Stimulated activated CD8-positive, alpha-beta memory T cell treated with anti-CD3 and anti-CD28 coated beads, Interleukin-2, amount 100 ng/mL, for 1 hour (primary cell): ENCODE measurements at places on chromosomes 7 and 10.

GRCh38 chr7:17706734-17707133 lies 233.6 kb downstream of the SNX13 start:
- no peak for DNase-seq

- no peak for DNase-seq
These were observed 187.9 kb upstream of the IMMP2L start for GRCh38 chr7:111750228-111750627.

DNA sequence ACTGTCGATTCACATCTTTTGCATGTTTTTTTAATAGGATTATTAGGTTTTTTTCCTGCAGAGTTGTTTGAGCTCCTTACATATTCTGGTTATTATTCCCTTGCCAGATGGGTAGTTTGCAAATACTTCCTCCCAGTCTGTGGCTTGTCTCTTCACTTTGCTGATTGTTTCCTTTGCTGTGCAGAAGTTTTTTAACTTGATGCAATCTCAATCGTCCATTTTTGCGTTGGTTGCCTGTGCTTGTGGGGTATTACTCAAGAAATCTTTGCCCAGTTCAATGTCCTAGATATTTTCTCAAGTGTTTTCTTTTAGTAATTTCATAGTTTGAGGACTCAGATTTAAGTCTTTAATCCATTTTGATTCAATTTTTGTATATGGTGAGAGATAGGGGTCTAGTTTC lies 95.4 kb downstream of the TBXAS1 start:
- DNase-seq, result no peak

DNA sequence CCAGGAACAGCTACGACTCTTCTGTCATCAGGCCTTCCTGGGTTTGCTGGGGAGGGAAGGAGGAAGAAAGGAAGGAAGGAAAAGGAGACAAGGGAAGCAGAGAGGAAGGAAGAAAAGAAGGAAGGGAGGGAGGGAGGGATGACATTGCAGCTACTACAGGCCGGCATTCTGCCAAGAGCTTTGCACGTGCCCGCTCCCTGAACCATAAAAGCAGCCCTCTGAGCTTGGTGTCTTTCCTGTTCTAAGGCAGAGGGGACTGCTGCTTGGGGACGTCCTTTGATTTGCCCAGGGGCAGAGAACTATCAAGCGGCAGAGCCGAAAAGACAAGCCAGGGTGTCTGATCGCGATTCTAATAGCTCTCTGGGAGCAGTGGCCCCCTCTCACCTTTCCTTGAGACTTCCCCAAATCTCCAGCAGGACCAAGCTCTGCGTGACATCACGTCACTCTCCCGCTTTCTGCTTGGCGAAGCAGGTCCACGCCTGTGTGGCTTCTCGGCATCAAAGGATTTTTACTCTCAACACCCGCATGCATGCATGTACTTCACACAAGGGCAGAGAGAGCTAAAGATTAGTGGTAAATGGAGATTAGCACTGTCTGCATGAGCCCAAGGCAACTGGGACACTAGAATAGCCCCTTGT lies 167.8 kb upstream of the AUTS2 start:
- no peak for DNase-seq

GRCh38 chr10:88278912-88279311 lies 304.2 kb downstream of the RNLS start:
- DNase-seq, result no peak

GRCh38 chr7:8817448-8818036 lies 384.1 kb downstream of the NXPH1 start:
- DNase-seq, result no peak

DNA sequence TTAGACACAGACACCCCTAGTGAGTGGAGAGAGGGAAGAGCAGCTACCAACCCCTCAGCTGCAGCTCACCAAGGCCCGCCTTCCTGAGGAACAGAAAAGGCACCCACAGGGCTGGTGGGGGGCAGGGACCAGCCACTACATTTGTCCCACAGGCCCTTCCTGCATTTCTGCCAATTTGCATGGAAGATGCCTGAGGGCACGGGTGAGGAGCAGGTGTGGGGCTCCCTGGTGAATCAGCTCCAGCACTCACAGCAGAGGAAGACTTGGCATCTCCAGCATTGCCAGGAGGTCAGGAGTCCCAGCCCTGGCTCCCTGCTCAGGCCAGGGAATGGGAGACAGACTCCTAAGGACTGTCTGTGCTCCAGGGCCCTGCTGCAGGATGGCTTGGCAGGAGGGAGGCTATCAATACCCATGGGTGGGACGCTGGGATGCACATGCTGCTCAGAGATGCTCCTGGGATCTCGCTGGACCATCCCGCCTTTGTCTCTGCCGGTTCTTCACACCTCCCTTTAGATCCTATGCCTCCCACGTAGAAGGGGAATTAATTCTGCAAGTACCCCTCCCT lies 109.7 kb downstream of the SLIT1 start:
- no peak for DNase-seq

- DNase-seq, result no peak
These were observed 227.1 kb downstream of the DYNC1I1 start for GRCh38 chr7:95999481-95999880.

GRCh38 chr7:32071466-32072091 lies 1.4 kb upstream of the PDE1C start:
- DNase-seq, result no peak

GRCh38 chr7:42734568-42734967 lies 177.3 kb downstream of the C7orf25 start:
- DNase-seq, result no peak

- no peak for DNase-seq
These were observed 84.7 kb upstream of the DKK1 start for GRCh38 chr10:52229291-52229931.

- no peak for DNase-seq
These were observed 145.6 kb downstream of the CCDC71L start for GRCh38 chr7:106515321-106515720.

- no peak for DNase-seq
These were observed 28.4 kb downstream of the ENTPD1 start for GRCh38 chr10:95784279-95784913.

DNA sequence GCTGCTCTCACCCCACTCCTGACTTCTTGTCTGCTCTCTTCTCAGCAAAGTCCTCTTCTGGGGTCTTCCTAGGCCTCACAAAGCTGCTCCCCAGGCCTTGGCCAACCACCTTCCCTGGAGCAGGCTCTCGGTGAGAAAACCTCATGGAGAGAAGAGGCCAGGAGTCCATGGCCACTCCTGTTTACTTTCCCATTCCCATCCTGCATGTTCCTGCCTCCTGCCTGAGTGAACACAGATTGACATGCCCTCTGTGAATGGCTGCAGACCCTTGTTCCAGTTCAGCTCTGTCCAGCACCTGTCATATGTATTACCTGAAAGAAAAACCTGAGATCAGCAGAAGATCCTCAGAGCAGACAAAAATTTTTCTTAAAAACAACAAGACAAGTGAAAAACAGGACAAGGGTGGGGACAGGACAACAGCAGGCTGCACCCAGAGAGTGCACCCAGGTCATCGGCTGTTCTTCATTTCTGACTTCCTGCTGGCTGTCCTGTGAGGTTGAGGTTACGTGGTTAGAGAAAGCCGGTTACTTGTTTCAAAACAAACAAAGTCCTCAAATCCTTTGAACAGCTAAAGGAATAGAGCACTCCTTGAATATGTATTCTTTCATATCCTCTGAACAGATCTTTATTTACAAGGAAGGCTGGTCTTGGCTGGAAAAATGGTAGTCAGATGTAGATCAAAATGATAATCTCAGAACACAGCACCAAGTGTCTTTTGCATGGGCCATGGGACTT lies 34.0 kb upstream of the DLD start:
- DNase-seq, result no peak

- DNase-seq, result no peak
These were observed 45.8 kb upstream of the SRRM3 start for GRCh38 chr7:76155938-76156337.

- no peak for DNase-seq
These were observed 335.9 kb upstream of the PLXDC2 start for GRCh38 chr10:19480353-19480752.

DNA sequence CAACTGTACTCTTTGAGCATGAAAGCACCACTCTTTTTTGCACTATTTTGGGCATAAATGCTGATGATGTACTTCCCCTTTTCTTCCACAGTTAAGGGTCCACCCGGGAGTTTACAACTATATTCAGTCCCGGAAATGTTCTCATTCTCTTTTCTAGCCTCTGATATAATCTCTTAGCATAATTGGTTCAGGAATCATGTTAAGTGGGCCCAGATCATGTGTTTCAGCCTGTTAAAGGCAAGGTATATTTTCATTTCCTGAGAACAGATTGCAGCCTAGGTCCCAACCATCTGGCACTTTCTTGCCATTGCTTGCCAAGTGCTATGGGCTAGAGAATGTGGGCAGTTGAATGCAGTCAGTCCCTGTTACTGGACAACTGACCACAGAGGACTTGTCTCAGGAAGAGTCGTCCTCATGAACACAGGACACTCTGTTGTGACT lies 111.4 kb upstream of the GLCCI1 start:
- DNase-seq, result no peak

DNA sequence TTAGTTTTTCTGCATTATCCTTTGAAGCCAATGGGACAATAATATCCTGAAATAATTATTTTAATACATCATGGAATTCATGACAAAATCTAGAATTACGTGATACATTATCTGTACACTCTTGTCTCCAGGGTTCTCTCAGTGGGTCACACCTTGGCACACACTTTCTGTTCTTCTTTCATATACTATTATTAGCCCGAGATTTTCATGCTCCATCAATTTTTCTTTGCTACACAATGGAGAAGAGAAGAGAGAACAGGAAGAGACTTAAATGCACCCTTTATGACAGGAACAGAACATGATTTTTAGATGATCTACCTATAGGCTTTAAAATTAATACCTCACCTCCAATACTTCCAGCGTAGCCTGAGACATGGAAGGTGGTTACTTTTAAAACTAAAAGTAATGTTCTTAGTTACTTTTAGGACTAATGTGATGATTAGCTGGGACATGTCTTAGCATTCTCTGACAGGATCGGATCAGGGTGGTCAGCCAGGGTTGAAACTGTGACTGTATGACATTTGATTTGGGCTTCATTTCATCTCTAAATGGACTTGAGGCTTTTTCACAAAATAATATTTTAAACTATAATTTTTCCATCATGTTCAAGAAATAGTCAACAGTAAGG lies 148.2 kb upstream of the WNT16 start:
- DNase-seq, result no peak

GRCh38 chr10:110735620-110736027 lies 91.5 kb downstream of the RBM20 start:
- DNase-seq, result no peak

DNA sequence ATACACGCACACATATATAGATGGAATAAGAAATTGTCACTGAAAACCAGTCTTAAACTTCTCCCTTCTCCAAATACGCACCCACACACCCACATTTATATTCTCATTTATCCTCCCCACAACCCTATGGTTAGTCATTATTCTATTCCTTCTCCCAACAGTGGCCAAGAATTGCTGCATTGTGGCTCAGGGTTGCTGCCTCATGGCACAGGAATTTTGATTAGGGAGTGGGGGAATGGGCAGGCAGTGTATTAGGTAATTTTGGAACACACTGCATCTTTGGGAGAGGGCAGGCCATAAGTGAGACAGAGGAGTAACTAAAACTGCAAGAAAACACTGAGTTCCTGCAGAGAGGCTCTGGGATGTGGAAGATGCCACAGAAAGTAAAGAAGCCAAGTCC lies 35.7 kb downstream of the NAPEPLD start:
- no peak for DNase-seq
